Activated CD4-positive, alpha-beta T cell treated with anti-CD3 and anti-CD28 coated beads, Interleukin-2, amount 10 ng/mL, durations not matched to agents 24 days and 14 days (primary cell): ENCODE measurements at places on chromosomes 2 and 18. TPM values are rescaled to one million over a fixed set of nuclear protein-coding genes. Genes with fewer than 3 reads are reported as not detected.

GRCh38 chr2:79972661-79973060 lies 331.9 kb downstream of the LRRTM1 start:
- DNase-seq = no peak

DNA sequence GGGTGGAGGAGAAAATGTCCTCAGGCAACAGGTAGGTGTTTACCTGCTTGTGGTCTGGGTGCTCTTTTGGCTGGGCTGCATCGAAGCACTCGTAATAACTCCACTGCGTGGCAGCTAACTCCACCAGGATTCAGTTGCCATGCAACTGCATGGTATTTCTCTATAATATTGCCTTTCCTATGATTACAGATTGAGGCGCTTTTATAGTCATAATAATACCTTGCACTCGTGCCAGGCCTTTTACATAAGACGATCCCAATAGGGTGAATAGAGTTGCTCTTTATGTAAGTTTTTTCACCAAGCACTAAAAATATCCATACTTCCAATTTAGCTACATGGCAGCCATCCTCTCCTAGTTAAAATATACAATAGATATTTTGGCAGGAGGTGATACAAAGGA lies 19.7 kb upstream of the NYAP2 start:
- DNase-seq = no peak

GRCh38 chr2:113179446-113180045 lies 5.8 kb downstream of the PSD4 start:
- DNase-seq = no peak

- no peak for DNase-seq
Measured at GRCh38 chr2:180046776-180047175, 39.7 kb upstream of the CWC22 start.

- no peak for DNase-seq
Measured at GRCh38 chr2:8885449-8886201, 48.2 kb upstream of the KIDINS220 start.

GRCh38 chr2:153786016-153786415 lies 85.7 kb upstream of the GALNT13 start:
- no peak for DNase-seq

GRCh38 chr2:205427112-205427511 lies 255.2 kb upstream of the NRP2 start:
- DNase-seq = no peak

- DNase-seq = peak; percentile 85
Measured at GRCh38 chr2:241842620-241843211, 16.0 kb downstream of the PDCD1 start.

GRCh38 chr2:239393941-239394340 lies 6.9 kb downstream of the HDAC4 start:
- DNase-seq = no peak

The ASPRV1 gene
- 0.75 and 1.4 TPM in 2 replicates for total RNA-seq

The IL36A gene
- 0.23 TPM in 1 of 2 replicates, not detected in the other for total RNA-seq

The CNTNAP5 gene
- total RNA-seq = not detected in 2 replicates

The TUBB8B gene
- not detected in 2 replicates for total RNA-seq

The NAT8 gene
- not detected in 2 replicates for total RNA-seq

The NOL4 gene
- not detected in 2 replicates for total RNA-seq
